ENCODE measurements at places on chromosomes 1 and 21. TPM values are rescaled to one million over a fixed set of nuclear protein-coding genes. Genes with fewer than 3 reads are reported as not detected.

DNA sequence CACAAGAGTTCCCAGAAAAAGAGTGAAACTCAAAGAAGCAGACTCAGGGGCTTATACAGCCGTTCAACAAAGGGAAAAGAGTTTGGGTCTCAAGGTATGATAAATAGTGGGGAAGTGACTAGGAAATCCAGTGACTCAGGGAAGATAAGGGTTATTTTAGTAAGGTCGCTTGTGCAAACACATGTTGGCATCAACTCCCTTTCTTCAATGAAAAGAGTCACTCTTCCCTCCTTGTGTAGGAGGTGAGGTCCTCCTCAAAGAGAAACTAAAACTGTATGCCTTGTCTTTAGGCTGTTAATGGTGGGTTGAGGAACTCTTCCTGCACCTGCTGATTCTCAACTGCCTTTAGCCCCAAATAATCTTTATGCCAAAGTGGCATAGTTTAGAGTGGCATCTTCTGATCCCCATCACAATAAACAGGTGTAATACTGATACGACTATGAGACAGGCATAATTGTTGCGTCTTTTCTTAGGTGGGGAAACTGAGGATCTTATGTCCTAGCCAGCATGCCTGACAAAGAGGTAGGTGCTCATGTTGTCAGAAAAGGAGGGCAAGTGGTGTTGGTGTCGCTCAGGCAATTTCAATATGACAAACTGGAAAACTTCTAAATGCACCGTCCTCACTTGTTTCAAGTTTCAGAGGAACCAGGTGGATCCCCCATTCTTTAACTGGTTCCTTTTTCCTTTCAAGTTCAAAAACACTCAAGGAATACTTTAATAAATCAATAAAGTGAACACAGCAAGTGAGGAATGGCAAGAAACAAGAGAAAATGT, 294.1 kb upstream of the RUNX1 start:
- DNase-seq, result no peak

DNA sequence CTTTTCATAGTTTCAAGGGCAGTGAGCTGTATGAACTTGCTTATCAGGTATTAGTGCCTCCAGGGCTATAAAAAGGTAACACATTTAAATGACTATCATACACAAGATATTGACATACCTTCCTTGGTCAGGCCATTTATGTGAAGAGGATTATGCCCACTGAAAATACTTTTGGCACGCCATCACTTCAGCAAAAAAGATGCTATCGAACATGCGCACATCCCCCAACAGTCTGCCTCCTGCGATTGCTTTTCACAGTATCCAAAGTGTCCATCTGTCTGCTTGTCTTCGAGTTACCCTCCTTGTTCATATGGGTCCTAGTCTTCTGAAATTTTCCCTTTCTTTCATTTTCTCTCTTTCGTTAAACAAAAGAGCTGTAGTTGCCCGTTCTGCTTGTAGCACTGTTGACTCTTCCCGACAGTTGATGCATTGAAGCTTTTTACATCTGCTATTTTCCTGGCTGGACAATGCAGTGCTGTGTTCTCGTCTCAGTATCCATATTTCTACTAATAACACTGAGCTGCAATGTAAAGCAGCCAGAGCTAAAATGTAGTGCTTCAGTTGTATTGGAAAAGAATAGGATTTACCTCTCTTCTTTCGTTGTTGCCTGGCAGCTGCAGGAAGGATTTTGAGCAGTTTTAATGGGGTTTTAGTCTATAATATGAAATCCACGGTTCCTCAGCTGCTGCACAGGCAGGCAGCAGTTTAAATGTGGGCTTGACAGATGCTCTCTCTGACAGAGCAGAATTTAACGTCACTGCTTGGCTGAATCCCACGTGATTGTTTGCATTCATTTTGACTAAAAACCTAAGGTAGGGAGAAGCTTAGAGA, at the start of gene B3GALT2:
Gene B3GALT2, minus strand, starts transcription at position 713 of the 831 bp plus-strand sequence. CDS start 5,051 bp downstream, outside the sequence.
- DNase-seq, result peak; percentile 3

- no peak for DNase-seq
These were observed 28.5 kb upstream of the KCNQ4 start for GRCh38 chr1:40755067-40755466.

DNA sequence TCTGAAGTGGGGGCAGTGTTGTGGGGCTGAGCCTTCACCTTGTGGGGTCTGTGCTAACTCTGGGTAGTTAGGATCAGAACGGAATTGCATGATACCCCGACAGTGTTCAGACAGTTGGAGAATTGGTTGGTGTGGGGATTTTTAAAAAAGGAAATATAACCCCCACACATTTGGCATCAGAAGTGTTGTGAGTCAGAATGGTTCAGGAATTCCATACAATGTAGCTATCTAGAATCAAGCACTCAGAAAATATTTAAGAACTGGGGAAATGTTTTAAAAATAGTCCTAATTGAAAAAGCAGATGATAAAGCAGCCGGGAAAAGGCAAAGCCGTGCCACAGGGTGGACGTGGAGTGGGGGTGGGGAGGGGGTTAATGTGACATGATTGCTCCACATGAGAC, 6.5 kb upstream of the S100A7 start:
- no peak for DNase-seq

DNA sequence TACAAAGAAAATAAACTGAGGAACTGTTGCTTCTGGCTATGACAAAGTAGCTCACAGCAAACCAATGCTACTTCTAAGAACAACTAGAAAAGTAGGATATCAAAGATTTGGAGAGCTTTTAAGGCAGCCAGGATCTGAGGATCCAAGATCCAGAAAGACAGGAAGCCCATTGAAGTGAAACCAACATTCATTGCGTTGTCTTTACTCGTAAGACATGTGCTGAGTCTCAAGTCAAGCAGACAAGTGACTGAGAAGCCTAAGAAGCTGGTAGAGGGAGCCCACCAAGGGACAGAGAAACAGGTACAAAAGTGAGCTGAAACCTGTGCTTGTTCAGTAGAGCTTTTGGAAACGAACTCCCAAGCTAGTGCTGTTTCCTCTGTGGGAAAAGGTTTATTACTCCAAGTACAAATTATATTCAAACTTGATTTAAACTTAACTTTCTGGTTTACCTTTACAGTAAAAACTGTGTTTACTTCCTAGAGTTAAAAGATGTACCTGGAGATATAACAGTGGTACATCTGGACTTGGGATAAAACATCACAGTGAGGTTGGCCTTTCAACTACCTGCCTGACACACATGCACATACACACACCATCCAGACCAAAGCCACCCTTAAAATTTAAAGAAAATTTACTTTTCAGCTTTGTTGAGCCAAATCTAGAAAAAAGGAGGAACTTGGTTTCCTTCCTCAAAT, 41.2 kb downstream of the NME7 start:
- no peak for DNase-seq

DNA sequence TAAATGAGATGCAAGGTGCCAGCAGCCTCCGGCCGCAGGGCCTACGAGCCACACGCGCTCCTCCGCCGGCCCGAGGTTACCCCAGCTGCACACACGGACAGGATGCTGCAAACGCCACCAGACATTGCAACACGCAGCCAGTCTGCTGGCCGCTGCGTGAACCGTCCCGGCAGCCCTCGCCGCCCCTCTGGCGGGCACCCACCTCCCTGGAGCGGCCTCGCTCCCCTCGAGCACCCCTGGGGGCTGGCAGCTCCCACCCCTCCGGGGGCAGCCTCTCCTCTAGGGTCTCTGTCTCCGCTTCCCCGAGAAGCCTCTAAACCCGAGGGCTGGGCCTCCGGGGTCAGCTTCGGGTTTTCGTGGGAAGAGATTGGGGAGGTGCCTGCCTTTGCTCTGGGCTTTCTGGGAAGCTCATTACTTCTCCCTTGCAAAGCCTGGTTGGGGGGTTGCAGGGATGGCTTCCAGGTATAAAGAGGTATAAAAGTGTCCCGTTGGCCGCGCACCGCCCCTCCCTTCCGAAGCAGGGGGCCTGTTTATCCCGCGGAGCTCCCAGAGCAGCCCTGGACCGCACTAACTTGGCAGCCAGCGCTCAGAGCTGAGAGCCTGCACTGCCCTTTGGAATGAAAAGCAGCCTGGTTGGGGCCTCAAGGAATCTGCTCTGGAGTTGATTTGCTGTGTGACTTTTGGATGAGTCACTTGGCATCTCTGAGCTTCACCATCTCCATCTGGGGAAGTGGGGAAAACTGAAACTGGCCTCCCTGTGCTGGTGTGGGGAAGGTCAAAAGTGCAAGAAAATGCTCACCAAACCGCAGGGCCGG, 21.8 kb downstream of the DHRS3 start:
- peak; percentile 66 for DNase-seq

GCSAML gene
- total RNA-seq, result 0.41 TPM

KRTAP21-2 gene
- total RNA-seq, result not detected

RGSL1 gene
- total RNA-seq, result 0.82 TPM

All from frontal cortex (tissue), 4 donors.